Kidney tubule cell (primary cell): ENCODE measurements at places on chromosomes 2 and 18.
A peak's percentile ranks its signal among the peaks of the same experiment; 100 is the strongest.

DNA sequence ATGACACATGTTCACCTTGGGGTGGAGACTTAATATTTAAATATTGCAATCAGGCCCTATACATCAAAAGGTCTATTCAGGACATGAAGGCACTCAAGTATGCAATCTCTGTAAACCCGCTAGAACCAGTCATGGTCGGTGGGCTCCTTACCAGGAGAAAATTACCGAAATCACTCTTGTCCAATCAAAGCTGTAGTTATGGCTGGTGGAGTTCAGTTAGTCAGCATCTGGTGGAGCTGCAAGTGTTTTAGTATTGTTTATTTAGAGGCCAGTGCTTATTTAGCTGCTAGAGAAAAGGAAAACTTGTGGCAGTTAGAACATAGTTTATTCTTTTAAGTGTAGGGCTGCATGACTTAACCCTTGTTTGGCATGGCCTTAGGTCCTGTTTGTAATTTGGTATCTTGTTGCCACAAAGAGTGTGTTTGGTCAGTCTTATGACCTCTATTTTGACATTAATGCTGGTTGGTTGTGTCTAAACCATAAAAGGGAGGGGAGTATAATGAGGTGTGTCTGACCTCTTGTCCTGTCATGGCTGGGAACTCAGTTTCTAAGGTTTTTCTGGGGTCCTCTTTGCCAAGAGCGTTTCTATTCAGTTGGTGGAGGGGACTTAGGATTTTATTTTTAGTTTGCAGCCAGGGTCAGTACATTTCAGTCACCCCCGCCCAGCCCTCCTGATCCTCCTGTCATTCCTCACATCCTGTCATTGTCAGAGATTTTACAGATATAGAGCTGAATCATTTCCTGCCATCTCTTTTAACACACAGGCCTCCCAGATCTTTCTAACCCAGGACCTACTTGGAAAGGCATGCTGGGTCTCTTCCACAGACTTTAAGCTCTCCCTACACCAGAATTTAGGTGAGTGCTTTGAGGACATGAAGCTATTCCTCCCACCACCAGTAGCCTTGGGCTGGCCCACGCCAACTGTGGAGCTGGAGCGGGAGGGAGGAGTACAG, 108.1 kb downstream of the XRCC5 start:
- peak; percentile 66 for DNase-seq

DNA sequence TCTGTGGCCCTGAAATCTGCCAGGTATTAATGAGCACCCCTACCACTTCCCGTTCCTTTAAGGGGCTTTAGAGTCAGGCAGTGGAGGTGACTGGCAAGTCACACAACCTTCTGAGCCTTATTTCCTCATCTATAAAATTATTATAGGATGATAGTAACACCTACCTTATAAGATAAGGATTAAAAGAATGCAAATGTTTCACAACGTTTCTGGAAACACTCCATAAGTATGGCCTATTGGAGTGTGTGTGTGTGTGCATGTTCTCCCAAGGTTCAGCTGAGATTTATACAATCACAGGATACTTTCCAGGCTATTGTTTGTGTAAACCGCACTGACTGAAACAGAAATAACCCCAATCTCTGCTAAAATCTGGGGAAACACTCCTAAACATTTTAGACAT, 176.0 kb downstream of the PDE11A start:
- DNase-seq = no peak

DNA sequence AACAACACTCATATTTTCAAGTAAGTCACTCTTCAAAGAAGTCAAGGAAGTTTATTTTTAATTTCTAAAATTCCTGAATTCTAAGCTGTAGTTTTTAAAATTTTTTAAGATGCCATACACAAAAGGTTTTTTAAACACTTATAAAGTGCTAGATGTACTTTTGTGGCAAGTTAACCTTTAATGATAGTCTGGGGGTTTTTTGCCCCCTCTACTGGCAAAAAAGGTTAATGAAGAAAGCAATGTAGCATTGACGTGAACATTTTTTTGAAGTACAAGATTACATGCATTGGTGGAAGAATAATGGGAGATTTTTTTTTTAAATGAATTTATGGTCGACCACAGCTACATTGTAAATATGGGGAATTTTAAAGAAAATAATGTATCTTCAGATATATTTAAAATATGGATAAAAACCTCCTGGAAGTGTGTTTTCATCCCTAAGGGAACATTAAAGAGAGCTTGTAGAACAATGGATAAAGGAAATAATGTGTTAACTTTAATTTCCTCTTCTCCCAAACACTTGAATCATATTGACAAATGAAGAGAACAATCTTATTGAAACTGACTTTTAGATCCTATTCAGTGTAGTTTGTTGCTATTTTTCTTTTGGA, 12.6 kb downstream of the ITPRID2 start:
- peak; percentile 36 for DNase-seq

GRCh38 chr2:241901500-241902351, 32.2 kb downstream of the RTP5 start:
- DNase-seq = peak; percentile 32

DNA sequence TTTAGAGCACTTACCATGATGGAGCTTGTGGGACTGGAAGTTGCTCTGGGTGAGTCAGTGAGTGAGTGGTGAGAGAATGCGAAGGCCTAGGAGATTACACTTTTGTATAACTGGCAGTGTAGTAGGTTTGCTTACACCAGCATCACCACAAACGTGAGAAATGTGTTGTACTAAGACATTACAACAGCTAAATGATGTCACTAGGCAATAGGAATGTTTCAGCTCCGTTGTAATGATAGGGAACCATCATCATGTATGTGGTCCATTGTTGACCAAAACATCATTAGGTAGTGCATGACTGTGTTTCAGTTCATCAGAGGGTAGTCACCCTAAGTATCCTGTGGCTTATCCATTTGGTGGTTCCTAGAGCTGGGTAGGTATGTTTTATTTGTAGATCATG, 11.9 kb downstream of the ZNF407 start:
- DNase-seq = peak; percentile 73

GRCh38 chr2:620004-620403, 57.2 kb downstream of the TMEM18 start:
- DNase-seq = peak; percentile 6

GRCh38 chr18:62981566-62981965, 266.2 kb downstream of the PHLPP1 start:
- DNase-seq = no peak

- peak; percentile 17 for DNase-seq
Observed at GRCh38 chr2:66481100-66481549, 46.2 kb downstream of the MEIS1 start.

- no peak for DNase-seq
Observed at GRCh38 chr2:172788871-172789270, 53.2 kb downstream of the RAPGEF4 start.

DNA sequence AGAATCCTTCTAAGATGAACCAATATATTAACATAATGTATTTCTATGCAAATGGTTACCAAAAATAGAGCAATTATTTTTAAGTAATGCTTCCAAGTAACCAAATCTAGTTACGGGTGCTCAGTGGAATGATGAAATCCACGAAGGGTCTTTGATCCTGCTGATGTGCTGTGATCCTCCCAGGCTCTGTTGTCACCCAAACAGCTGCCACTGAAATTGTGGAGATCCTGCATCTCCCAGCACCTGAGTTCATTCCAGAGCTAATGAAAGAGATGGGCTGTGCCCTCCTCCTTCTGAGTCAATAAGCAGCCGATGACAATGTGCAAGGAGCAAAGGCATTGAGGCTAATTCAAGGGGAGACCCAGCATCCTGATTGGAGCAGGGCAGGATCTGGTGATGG, 362.4 kb upstream of the SOX11 start:
- DNase-seq = no peak

DNA sequence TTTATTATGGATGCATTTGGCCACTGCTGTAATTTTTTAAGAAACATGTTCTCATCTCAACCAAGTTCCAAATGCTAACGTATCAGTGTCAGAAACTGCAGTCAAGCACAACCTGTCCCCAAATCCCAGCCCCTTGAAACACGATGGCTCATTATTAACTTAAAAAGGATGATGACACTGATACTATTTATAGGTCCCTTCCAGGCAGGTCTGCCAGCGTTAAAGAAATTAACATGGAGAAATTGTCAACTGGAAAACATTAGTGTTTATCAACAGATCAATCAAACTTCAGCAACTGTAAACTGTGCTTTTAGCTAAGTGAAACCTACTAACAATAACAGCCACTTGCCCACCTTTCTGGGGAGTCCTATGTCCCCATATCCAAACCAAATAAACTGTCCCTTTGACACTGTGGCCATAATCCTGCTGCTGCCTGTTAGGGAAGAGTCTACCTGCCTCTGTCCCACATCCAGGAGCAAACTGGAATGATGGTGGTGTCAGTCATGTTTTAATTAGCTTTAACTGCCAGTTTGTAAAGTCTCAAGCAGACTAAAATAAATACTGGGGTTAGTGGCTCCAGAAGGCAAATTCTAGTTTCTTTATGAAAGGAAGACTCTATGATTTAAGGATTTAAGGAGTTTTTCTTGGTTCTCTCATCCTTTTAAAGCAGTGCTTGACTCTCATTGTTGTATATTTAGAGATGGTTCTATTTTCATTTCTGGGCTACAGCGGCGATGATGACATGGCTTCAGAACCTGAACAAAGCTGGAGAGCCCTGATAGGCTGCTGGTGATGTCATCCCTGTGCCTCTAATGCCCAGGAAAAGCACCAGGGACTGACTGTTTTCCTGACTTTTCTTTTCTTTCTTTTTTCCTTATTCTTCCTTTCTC, 583.6 kb upstream of the PIK3C3 start:
- no peak for DNase-seq

- DNase-seq = peak; percentile 84
Observed at GRCh38 chr2:215764441-215765048, 248.8 kb downstream of the MREG start.

DNA sequence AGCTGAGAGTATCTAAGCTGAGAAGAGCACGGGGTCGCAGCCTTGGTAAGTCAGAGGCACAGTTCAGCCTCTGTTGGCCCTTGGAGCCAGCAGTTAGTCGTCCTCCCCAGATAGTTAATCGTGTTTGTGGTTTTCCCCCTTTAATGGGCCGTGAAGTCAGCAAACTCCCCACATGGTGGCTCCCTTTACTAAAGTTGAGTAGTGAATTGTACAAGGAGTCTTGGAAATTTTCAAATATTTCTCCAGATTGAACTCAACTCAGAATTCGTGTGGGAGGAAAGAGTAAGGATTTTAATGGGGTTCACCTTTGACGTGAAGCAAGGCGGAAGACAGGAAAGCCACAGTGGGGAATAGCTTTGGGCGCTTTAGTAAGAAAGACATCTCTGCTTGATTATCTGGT, 2.4 kb upstream of the ADCYAP1 start:
- DNase-seq = peak; percentile 32

- DNase-seq = no peak
Observed at GRCh38 chr2:120758181-120759144, 22.8 kb downstream of the GLI2 start.

DNA sequence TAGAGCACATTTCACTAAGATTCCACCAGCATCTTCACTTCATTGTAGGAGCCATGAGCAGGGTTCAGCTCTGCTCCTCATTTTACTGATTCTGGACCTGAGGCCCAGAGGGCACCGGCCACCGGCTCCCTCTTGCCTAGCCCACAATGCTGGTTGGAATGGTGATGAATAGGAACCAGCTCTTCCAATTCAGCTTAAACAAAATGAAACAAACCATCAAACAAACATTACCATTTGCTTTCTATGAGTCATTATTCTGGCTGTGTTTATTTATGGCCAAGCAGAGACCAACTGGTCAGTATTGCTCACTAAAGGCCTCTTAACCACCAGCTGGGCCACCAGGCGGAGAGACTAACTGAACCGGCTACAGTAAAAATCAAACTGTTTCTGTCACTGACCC, 176.7 kb downstream of the MTX2 start:
- DNase-seq = peak; percentile 70

DNA sequence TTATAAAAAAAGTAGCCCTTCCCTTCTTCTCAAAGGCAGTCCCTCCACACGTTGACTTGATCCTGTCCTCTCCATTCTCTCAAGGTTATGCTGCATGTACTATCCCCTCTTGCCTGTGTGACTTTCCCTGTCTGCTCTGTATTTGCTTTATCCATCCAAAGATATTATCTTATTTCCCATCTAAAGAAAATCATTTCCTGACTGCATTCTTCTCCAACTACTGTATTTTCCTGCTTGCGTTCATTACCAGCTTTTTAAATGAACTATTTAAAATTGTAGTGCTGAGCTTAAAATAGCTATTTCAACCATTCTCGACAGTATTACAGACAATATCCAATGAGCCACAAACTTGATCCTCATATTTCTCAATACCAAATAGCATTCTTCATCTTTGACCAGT, 716.0 kb upstream of the REG3G start:
- DNase-seq = no peak

DNA sequence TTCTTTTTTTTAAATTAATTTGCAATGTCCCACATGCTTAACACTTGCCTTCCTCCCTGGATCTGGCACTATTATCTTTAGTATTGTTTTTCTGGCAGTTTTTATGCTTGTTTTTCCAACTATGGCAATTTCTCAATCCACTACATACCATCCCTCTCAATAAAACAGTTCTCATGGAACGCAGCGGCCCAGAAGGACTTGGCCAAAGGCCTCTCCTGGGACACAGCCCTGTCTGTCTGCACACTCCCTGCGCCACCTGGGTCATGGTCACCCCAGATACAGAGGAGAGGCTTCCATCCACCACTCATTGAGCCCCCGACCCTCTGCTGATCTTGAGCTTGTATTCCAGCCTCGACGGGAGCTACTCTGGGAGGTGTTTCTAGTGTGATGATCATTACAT, 91.2 kb downstream of the TWIST2 start:
- no peak for DNase-seq

DNA sequence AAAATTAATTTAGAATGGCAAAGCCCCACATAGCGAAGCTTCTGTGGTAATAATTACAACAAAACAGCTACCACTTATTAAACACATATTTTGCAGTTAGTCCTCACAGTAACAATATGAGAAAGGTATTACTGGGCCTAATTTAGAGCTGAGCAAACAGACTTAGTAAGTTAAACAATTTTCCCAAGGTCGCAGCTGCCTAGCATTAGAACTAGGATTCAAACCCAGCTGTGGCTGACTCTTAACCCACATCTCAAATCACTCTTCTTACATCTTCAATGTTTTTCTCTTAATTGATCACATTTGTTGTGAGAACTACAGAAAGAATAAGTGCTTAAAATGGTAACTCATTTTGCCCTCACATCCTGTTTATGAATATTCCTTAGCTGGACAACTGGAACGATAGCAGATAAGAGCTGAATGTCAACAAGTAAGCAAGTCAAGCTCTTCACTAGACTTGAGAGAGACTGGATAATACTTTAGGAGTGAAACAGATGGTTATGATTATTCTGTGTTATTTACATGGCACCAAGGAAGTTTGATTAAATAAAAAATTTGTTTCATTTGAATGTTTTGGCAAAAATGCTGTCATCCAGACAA, 59.4 kb upstream of the TMEM17 start:
- no peak for DNase-seq

GRCh38 chr2:197889041-197889440, 84.6 kb downstream of the PLCL1 start:
- DNase-seq = peak; percentile 71

DNA sequence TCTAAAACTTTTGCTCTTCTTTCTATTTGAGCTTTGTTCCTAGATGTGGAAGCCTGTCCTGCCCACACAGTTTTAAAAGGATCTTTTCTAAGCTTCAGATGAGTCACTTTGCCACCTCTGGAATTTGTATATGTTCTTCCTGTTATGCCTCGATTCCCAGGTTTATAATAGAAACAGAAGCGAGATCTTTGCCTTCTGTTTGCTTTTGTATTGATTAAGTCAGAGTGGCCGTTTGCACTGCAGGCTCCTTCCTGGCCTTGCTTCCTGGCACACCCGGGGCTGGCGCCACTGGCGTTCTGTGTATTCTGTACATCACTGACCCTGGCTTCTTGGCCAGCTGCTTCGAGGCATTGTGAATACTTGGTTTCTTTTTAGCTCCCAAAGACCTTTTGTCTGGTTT, 91.8 kb downstream of the MTCL1 start:
- DNase-seq = peak; percentile 52
